ENCODE measurements at places on chromosomes 4 and X. TPM values are rescaled to one million over a fixed set of nuclear protein-coding genes. Genes with fewer than 3 reads are reported as not detected.

Gene XAGE5
- total RNA-seq = not detected

- H3K4me1 ChIP-seq = no peaks in the 10 kb centered on the region
- no peaks in the 10 kb centered on the region for H3K27me3 ChIP-seq
- DNase-seq = no peak
- no peaks in the 10 kb centered on the region for H3K36me3 ChIP-seq
- H3K4me3 ChIP-seq = no peak overlapping the region
- H3K27ac ChIP-seq = no peak overlapping the region
These were observed 6.0 kb downstream of the AVPR2 start for GRCh38 chrX:153910446-153910845.

DNA sequence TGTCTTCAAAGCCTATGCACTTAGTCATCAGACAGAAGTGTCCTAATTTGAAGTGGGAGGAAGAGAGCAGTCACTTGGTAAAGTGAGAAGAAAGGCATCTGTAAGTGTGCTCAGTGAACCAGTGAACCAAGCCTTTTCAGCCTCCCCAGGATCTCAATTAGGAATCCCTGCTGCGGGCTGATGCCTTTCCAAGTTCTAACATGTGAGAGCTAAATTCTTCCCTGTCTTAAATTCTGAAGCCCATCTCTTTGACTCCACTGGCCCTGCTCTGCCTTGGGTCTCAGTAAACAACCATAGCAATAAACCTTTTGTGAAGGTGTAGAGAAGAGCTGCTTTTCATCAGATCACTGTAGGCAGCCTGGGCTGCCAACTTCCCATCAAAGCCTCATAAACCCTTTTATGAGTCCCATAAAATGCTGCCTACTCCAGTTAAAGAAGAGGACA, 701.2 kb upstream of the LCORL start:
- H3K27ac ChIP-seq = peak overlapping the region; percentile 40
- H3K4me1 ChIP-seq = no peaks in the 10 kb centered on the region
- peak; percentile 84 for DNase-seq
- H3K4me3 ChIP-seq = no peak overlapping the region

Gene NXT2
- total RNA-seq = 3.2 TPM

Measured in sigmoid colon (tissue), 7 donors.